MM.1S (cell line): ENCODE measurements at places on chromosomes 3 and 15.

DNA sequence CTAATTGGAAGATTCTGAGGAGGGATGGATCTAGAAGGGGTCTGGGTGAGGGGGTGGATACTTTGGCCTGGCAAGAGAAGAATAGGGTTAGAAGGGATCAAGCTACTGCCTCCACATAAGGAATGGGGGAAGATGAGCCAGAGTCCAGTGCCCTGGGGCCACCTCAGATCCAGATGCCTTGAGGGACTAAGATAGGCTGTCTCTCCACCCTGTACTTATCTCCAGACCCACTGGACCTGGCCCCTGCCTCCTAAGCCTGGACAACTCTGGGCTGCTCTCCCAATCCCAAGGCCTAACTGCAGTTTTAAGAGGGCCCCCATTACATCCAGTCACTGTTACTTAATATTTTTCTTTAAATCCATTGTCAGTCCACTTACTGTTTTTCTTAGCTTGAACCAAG lies 2.0 kb downstream of the DVL3 start:
- peaks cover 13% of the 10 kb centered on the region for H3K4me1 ChIP-seq
- peak overlapping the region; percentile 95 for H3K4me3 ChIP-seq
- H3K27ac ChIP-seq = no peak overlapping the region
- no peaks in the 10 kb centered on the region for H3K36me3 ChIP-seq

DNA sequence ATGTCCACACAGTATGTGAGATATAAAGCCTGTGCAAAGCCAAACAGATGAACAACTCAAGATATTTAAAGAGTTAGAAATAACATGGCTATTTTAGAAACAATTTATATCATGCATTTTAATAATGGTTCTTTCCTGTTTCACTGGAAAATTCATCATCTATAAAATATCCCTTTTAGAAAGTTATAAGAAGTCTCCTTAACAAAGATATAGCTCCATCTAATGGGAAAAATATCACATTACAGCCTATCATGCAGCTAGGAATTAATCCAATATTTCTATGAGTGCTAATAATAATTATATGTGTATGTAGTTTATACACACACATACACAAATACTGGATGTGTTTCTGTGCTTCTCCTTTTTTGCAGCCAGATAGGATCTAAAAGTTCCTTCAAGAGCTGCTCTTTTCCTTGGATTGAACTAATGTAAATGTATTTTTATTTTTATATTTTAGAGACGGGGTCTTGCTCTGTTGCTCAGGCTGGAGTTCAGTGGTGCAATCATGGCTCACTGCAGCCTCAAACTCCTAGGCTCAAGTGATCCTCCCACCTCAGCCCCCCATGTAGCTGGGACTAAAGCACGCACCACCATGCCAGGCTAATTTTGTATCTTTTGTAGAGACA lies 21.6 kb downstream of the RPL22L1 start:
- H3K4me3 ChIP-seq = no peak overlapping the region
- no peaks in the 10 kb centered on the region for H3K4me1 ChIP-seq
- no peak overlapping the region for H3K27ac ChIP-seq
- H3K27me3 ChIP-seq = no peaks in the 10 kb centered on the region

GRCh38 chr3:67045711-67046465 lies 47.8 kb downstream of the KBTBD8 start:
- H3K27me3 ChIP-seq = no peaks in the 10 kb centered on the region
- H3K4me3 ChIP-seq = no peak overlapping the region

GRCh38 chr15:90966262-90966661 lies 11.6 kb downstream of the RCCD1 start:
- H3K4me3 ChIP-seq = no peak overlapping the region
- DNase-seq = no peak
- no peaks in the 10 kb centered on the region for H3K4me1 ChIP-seq

GRCh38 chr3:186308549-186308948 lies 53.5 kb downstream of the DGKG start:
- H3K27me3 ChIP-seq = no peaks in the 10 kb centered on the region
- no peaks in the 10 kb centered on the region for H3K4me1 ChIP-seq
